ENCODE measurements at places on chromosomes 1 and 21.

GRCh38 chr1:40936931-40937339 lies 42.6 kb upstream of the CTPS1 start:
- DNase-seq = no peak

DNA sequence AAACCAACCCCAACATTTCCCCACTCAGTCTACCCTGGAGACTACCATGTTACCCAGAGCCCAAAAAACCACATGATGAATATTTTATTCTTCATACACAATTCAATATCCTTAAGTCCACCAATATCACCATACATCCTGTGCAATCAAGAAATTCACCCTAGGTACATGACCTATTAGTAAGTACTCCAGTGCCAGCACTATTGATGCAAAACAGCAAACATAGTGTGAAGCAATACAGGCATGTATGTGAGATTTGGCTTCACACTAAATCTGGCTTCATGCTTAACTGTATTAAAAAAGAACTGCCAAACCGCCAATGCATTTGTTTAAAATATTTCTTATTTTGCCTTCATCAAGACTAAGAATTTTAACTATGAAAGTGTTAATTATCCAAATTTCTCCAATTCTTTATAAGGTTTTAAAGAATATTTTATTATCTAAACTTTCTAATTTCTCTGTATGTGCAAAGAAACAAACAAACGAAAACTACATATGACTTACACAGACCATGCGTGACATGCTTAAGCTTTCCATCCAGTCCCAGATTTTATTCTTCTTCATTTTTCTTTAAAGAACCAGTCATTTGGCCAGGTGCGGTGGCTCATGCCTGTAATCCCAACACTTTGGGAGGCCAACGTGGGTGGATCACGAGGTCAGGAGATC lies 22.4 kb upstream of the TMEM125 start:
- no peak for DNase-seq

DNA sequence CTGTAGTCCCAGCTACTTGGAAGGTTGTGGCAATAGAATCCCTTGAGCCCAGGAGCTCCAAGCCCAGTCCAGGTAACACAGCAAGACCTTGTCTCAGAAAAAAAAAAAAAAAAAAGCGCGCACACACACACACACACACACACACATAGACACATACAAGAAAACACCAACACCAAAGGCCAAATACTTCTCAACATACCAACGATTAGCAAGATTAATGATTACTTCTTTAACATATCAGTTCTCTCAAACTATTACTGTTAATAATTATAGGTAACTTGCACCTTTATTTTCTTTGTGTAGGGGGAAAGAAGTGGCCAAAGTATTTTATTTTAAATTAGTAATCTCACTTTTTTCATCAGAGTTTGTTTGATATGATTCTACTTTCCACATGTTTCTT lies 289.5 kb upstream of the ADGRL2 start:
- DNase-seq = no peak

DNA sequence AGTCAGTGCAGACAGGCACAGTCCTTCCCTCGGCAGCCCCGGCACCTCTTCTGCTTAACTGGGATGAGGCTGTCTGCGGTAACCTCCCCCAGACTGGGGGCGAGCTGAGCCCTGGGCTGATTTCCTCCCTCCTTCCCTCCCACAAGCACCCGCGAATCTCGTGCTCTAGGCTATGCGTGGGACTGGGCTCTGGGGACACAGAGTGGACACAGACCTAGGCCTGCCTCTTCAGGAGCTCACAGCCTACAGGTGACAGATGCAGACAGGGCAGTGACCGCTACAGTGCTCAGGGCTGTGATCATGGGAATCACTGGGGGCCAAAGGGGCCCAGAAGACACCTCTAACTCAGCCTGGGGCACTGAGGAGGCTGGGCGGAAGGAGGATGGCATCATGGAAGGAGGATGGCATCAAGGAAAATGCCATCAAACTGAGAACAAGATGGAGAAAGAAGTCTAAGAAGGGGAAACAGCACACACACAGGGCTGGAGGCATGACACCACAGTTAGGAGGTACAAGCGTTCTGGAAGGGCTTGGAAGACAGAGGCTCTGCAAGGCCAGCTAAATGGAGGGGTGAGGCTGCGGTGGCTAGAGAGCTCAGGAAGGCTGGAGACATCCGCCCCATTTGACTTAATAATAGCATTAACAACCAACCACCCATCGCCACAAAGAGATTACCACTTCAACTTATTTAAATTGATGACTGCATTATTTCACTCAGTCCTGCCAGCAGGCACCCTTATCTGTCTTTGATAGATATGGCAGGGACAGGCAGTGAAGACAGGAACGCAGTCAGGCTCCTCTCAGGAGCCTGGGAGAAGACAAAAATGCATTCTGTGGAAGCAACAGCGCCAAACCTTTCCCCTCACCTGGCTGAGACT lies 4.2 kb downstream of the TTC39A start:
- DNase-seq = no peak

- no peak for DNase-seq
Observed at GRCh38 chr1:156245451-156246232, 2.2 kb downstream of the PAQR6 start.

DNA sequence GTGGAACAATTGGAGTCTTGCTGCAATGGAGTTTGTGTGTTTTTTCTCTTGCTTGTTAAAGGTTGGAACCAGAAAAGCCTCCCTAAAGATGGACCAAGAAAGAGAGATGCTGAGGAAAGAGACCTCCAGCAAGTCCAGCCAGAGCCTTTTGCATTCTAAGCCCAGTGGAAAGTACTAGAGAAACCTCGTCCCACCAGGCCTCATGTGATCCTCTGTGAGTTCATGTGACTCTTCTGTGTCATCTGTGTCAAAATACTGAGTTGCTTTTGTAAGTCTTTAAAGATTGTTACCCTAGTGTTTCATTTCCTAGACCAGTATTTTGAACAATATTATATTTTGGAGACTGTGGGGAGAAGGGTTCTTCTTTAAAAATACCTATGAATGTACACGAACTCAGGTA lies 12.5 kb upstream of the EFHD2 start:
- no peak for DNase-seq

Measured in non-pigmented ciliary epithelial cell (primary cell).